ENCODE measurements at places on chromosomes 1 and 21.

DNA sequence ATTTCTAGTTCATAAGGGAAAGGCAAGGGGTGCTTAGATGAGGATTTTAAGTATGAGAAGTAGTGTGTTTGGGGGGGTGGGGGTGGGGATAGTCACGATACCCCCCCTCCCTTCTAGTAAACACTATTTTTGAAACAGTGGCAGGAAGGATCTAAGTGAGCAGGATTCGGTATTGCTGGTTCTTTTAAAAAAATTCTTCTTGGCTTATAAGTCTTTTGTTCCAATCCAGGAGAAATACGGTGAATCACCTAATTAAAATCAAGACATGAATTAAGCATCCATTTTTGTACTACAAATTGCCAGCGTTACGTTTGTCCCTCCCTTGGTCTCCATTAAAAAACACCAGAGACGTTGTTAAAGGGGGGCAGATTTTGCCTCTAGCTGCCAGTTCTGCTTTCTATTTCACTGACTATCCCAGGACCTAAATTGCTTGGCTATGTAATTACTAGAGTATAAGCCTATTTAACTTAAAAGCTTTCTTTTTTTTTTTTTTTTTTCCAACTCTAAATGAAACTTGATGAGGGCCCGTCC lies 911 bp downstream of the LMO4 start:
- peak; percentile 55 for DNase-seq

DNA sequence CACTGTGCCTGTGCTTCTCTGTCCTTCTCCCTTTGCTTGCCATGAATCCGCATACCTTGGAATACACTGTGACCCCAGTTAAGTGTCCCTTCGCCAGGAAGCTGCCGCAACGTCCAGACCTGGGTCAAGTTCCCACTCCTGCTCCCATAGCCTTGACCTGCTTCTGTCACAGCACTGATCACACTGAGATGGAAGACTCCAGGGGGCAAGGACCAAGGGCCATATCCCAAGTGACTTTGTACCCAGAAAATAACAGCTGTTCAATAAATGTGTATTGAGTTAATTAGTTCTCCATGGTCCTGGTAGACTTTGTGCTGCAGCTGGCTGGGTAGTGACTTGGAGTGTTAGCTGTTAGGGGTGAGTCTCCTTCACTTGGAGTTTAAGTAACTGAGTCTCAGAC lies 25.8 kb downstream of the SLC5A9 start:
- DNase-seq, result no peak

GRCh38 chr1:3727042-3727824 lies 25.0 kb upstream of the CCDC27 start:
- no peak for DNase-seq

DNA sequence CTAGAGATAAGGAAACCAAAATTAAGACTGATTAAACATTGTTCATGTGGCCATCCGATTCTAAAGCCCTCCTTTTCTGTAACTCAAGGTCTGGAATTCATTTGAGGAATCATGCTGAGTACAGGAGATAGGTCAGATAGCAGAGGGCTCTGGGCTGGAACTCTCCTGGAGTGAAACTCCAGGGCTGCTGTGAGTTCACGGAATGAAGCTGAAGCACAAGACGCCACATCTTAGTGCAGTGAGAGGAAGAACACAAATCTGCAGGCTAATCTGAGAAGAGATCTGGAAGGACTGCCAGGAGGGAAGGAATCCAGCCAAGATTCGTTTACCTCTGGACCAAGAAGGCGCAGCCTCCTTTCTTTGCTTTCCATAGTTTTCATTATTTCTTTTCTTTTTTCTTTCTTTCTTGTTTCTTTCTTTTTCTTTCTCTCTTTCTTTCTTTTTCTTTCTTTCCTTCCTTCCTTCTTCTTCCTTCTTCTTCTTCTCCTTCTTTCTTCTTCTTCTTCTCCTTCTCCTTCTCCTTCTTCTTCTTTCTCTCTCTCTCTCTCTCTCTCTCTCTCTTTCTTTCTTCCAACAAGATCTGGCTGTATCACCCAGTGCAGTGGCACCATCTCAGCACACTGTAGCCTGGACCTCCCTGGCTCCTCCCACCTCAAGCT lies 74.8 kb upstream of the ATP1B1 start:
- DNase-seq, result no peak

DNA sequence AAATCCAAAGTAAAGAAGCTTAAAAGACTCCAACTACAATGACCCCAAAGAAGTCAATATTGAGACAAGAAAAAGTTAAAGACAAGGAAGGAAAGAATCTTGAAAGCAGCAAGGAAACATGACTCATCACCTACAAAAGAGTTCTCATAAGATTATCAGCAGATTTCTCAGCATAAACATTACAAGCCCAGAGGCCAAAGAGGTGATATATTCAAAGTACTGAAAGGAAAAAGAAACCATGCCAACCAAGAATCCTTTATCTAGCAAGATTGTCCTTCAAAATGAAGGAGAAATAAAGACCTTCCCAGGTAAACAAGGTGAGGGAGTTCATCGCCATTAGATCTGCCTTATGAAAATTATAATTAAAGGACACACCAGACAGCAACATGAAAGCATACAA lies 49.8 kb downstream of the CSMD2 start:
- no peak for DNase-seq

- DNase-seq, result no peak
Observed at GRCh38 chr1:224683936-224684335, 67.8 kb downstream of the CNIH3 start.

DNA sequence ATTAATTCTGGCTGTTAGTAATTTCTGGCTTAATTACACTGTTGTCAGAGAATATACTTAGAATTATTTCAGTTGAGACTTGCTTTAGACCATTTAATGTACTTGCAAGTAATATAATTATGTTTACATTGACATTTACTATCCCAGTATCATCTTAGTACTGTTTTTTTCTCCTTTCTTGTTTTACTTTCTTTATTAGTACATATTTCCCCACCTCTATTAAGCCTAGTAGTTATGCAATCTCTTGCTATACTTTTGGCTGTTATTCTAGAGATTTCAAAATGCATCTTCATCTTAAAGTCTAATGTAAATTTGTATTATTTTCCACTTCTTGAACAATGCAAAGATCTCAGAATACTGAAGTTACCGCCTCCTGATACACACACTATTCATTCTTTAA lies 24.4 kb downstream of the BRWD1 start:
- DNase-seq, result no peak

DNA sequence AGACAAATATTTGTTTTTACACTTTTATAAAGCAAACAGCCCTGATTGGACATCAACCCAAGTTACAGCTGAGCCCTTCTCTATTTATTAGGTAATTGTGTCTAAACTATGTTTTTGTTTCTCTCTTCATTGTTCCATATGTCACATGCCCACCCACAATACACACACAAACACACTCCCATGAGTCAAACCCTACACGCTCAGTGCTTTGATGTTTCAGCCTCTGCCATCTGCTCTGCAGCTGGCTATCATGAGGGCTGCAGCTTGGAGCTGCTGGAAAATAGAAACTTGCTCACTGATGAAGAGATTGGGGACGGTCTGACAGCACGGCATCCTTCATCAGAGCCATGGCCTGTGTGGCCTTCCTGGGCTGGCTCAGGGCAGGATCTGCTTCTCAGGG lies 41.7 kb downstream of the PSMG1 start:
- peak; percentile 13 for DNase-seq

DNA sequence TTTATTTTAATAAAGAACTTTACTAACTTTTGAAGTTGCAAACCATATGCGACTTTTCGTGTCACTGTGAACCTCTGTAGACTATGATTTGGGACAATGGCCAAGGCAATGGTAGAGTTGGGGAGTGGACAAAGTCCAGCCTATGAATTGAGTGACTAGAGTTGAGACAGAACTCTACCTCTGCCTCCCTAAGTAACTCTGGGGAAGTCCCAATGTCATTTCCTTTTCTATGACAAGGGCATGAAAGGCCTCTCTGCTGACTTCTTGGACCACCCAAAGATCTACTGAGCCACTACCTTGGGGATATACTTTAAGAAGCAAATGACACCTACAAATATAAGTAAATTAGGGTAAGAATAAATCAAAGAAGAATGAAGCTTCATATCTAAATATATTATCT lies 19.3 kb downstream of the BEND5 start:
- no peak for DNase-seq

DNA sequence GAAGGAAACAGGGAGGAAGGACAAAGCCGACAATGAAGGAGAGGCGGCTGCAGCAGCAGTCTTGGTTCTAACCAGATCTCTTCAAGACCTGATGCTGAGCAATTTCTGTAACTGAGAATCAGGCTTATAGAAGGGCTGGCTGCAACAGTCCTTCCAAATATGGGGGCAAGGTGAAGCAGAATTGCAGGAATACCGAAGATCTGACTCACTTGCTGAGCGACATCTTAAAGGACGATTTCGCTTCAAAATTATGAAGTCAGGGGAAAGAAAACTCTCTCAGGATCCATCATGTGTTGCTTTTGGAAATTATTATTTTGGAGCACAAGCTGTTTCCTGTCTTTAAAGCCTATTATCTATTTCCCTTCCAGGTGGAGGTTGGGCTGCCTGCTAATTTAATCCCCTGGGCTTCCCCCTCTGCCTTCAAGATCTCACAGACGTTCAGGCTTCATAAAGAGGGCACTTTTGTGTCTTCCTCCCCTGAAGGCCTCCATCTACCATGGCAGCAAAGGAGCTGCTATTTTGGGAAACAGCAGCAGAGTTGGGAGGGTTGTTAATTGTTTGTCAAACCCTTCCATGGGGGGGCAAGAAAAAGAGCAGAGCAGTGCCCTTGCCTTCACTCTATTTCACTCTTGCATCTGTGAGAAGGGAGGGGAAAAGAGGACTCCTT lies 10.8 kb upstream of the IER5 start:
- DNase-seq, result no peak

DNA sequence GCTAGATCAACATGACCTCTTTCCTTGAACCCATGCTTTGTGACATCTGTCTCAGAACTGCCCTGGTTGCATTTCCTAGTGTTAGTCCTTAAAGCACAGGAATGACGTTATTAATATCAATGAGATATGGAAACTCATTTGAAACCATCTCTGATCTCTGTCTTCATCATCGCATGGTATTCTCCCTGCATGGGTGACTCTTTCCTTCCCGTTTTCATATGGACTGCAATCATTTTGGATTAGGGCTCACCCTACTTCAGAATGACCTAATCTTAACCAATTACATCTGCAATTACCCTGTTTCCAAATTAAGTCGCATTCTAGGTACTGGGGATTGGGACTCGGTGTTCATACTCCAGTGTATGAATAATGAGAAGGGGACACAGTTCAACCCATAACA lies 41.7 kb upstream of the DISC1 start:
- DNase-seq, result no peak

GRCh38 chr21:15870819-15871218 lies 141.0 kb downstream of the USP25 start:
- DNase-seq, result no peak

- peak; percentile 34 for DNase-seq
Observed at GRCh38 chr1:44571712-44572571, 102.3 kb downstream of the TMEM53 start.

- DNase-seq, result peak; percentile 46
Observed at GRCh38 chr1:247373721-247374141, 42.1 kb upstream of the ZNF496 start.

GRCh38 chr21:33168886-33169285 lies 60.9 kb upstream of the IFNAR2 start:
- DNase-seq, result no peak

DNA sequence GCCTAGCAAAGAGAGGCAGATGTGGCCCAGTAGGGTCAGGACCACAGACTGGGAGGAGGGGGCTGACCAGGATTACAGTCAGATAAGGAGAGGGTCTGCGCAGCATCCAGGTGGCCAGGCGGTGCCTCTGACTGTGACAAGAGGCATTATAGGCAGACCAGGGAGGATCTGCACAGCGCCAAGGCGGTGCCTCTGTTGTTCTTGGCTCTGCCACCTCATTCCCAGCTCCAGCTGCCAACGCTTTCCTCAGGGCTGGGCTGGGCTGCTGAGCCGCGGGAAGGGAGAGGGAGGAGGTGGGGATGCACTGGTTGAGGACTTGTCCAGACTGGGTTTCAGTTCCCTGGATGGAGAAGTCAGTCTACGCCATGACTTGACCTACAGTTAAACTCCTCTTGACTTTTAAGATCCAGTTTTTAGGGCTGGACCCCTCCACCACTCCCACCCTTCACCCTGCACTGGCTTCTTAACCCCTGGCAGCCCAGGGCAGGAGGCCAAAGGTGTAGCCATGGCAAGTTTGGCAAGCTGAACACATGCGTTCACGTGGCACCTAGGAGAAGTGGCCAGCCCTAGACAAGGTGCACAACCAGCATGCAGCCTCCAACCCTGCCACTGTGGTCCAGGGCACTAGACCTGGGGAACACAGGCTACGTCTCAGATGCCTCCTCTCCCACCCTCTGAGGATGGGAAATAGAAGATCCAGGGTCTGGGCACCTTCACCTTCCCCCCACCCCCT lies 4.5 kb upstream of the CRABP2 start:
- peak; percentile 65 for DNase-seq

DNA sequence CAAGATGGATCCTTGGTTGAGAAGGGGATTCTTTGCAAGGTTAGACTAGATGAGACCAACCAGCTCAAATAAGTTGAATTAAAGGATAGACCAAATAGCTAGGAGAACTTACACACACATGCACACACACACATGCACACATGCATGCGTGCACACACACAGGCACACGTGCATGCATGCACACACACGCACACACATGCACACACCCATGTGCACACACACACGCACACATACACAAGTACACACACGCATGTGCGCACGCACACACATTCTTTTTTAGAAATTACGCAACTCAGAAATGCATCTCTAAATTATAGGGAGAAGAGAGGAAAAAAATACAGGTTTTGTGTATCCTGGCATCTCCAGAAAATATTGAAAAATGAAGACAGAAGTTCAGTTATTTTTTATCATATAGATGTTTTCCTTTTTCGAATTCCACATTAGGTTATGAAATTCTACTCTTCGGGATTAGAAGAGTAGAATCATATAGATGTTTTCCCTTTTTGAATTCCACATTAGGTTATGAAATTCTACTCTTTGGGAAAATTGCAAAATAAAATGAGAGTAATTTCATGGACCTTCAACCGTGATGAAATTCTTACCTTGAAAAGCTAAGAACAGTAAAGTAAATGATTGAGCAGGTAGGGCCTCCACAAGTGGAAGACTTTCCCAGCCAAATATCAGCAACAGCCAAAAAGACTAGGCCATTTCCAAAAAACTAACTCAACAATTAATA lies 243.2 kb upstream of the USP25 start:
- DNase-seq, result no peak

All from NCI-H1092 treated with DMSO at 0.1 percent for 48 hours (cell line).